HT-29 (cell line): ENCODE measurements at places on chromosomes 13 and 19.

DNA sequence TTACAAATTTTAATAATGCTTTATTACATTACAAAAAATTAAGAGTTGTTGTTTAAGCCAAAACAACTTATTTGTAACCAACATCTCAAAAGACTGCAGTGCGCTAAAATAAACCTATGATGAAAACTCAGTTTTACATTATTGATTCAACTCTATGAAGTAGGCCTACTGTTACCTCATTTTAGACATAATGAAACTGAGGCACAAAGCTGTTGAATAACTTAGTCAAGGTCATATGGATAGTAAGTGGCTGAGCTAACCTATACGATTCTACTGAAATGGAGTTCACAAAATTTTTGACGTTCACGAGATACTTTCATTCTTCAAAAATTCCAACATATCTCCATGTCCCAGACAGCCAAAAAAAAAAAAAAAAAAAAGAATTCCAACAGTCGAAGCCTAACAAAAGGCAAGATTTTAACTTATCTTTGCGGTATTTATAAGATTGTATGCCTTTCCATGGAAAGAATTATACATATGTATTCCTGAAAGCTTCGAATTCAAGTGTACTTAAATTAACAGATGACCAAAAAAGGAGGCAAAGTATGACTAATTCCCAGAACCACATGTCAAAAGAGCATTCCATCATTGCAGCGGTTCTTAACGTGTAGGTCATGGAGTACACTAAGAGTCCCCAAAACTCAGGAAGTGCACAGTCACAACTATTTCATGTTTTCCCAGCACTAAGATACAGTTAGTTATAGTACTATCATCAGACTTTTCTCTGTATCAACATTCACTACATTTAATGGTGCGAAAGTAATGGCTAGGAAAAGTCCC lies 69.4 kb downstream of the PSPC1 start:
- no peak for DNase-seq

DNA sequence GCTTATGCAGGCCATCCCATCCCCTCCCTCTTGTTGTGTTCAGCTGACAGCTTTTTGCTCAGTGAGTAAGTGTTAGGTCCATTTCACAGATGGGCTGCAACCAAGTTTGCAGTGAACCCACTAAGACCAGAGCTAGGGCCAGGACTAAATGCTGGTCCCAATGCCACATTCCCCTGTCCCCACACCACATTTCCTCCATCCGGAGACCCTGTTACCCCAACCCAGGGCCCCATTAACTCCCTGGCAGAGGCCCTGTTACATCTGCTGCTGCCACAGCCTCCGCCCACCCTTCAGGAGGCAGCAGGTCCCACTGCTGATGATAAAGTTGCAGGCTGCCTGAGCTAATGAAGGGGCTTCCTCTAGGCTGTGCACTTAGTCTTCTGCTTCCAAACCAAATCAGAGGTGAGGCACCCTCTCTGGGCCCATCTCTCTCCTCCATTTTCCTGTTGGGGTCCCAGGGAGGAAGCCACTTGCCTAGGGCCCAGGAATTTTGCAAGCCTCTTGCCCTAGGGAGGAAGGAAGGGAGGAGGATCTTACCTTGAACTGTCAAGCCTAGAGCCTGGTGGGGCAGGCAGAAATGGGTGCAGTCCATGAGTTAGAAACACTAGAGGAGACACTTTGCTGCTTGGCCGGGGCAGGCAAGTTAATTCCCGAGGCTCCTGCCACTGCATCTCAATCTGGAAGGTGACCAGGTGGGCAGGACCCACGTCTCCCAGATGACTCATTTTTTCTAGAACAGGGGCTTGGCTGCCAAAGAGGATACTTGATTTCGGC lies 3.4 kb upstream of the USF2 start:
- DNase-seq, result peak; percentile 9

- peak; percentile 67 for DNase-seq
Observed at GRCh38 chr13:40665126-40666044, 1.1 kb downstream of the FOXO1 start.

DNA sequence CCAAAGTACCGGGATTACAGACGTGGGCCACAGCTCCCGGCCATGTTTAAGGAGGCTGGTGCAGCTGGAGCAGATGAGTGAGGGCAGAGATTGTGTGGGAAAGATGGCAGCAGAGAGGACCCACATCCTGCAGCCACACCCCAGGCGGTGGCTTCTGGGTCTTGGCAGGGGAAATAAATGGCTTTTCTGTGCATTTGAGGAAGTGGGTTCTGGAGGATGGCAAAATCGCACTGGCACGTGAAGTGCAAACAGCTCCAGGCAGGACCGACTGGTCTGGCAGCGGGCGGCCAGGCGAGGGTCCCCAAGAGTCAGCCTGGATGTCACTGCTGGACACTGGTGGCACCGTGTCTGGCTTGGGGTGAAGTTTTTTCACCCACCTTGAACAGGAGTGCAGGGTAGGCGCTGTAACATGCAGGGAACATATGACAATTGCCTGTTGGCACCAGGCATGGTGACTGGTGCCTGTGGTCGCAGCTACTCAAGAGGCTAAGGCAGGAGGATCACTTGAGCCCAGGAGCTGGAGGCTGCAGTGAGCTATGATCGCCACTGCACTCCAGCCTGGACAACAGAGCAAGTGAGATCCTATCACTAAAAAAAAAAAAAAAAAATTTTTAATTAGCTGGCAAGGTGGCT lies 8.4 kb downstream of the B3GNT3 start:
- DNase-seq, result no peak

- no peak for DNase-seq
Observed at GRCh38 chr19:7865262-7865911, 8.8 kb downstream of the PRR36 start.

DNA sequence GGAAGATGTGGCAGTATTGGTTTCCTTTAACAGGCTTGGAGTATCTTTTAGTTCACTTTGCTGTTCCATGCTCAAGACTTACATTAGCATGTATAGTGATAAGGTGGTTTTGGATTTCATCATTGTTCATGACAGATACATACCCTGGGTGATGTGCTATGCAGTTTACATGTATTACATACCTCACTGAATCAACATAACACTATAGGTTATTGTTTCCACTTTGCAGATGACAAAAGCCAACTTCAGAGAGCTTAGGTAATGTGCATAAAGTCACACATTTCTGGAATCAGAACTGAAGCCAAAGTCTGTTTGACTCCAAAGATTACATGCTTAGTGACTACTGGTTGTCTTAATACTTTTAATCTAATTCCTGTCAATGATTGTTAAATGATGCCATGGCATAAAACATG lies 7.1 kb downstream of the COMMD6 start:
- no peak for DNase-seq

GRCh38 chr13:98842070-98842469 lies 89.6 kb upstream of the SLC15A1 start:
- no peak for DNase-seq

DNA sequence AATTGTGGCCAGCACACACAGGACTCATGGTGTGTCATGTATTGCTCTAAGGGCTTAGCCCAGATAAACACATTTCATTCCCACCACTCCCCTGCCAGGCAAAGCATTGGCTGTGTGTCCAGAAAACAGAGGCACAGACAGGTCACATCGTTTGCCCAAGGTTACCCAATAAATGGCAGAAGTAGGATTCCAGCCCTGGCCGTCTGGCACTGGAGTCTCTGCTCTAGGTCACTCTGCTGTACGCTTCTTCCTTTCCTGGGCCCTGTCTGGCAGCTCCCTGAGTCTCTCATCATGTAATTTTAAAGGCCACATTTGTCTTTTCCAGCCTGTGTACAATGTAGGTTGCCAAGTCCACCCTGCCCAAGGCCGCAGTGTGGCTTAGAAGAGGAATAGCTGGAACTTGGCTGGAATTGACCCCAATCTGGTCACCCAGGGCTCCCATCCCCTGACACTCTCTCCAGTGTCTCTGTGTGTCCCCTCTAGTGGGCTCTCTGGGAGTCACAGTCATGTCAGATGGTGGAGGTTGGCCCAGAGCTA lies 264.5 kb upstream of the TSHZ3 start:
- no peak for DNase-seq

- DNase-seq, result no peak
Observed at GRCh38 chr19:37946132-37946531, 39.1 kb downstream of the SIPA1L3 start.

DNA sequence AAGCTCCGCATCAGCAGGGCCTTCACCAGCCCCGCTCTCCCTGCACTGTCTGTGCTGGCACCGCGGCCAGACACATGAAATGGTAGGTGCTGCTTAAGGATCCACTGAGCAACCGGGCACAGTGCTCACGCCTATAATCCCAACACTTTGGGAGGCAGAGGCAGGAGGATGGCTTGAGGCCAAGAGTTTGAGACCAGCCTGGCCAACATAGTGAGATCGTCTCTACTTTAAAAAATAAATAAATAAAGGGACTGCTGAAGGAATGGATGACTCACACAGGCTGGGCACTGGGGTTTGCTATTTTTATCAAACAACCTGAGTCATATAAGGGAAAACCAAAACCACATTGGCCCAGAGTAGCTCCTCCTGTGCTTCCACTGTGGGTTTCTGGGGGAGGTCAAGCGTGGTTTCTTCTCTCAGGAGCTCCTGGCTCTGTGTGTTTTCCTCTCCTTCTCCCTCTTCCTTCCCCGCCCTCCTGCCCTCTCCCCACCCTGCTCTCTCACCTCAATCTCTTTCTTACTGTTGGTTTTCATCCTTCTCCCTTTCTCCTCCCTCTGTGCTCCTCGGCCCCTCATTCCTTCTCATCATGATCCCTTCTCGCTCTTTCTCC lies 21.3 kb downstream of the VRK3 start:
- DNase-seq, result peak; percentile 86

DNA sequence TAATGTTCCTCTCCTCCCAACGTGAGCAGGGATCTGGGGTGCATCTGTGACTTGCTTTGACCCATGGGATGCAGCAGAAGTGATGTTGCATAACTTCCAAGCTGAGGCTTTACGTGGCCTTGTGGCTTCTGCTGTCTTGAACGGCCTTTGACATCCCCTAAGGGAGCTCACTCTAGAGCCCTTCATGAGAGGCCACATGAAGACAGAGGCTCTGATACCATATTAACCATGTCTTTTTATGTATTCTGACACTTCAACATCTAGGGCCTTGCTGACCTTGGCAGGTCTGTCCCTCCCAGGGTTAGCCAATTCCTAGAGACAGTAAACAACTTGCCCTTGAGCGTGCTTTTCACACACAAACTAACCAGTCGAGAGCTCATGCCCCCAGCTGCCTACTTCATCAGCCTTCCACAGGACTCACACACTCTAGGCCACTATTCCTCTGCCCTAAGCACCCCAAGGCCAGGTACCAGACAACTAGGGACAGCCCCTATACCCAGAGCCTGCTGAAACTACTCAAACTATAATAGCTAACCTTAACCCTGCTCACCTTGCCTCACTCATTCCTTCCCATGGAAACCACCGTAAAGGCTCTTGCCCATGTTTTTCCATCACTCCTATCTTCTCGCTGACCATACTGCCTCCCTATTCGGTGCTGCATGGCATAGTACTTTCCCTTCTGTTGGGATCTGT lies 45.4 kb downstream of the CCDC70 start:
- no peak for DNase-seq

DNA sequence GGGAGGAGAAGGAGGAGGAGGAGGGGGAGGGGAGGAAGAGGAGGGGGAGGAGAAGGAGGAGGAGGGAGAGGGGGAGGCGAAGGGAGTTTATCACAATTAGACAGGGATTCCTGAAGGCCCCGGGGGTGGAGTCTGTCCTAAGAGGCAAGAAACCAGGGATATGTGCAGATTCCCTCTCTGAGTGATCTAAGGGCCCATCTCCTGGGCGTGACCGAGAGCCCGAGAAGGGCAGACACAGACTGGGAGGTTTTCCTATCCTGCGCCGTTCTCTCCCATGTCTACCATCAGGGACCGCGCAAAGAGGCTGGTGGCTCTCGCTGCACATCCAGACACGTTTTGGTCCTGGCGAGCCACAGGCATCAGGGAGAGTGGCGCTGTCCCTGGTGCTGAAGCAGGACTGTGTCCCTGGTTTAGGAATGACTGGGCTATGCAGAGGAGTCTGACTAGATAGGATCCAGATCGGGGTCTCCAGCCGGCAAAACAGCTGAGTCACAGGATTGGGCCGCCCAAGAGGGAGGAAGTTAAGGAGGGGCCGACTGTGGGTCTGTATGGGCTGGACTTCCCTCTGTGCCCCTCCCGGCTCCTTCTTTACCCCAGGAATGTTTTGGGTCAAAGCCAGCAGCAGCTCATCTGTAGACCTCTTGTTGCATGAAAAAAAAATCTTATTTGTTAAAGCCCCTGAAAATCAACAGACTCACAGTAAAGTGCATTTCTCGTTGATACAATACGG lies 17.9 kb upstream of the ZNF175 start:
- DNase-seq, result peak; percentile 87

DNA sequence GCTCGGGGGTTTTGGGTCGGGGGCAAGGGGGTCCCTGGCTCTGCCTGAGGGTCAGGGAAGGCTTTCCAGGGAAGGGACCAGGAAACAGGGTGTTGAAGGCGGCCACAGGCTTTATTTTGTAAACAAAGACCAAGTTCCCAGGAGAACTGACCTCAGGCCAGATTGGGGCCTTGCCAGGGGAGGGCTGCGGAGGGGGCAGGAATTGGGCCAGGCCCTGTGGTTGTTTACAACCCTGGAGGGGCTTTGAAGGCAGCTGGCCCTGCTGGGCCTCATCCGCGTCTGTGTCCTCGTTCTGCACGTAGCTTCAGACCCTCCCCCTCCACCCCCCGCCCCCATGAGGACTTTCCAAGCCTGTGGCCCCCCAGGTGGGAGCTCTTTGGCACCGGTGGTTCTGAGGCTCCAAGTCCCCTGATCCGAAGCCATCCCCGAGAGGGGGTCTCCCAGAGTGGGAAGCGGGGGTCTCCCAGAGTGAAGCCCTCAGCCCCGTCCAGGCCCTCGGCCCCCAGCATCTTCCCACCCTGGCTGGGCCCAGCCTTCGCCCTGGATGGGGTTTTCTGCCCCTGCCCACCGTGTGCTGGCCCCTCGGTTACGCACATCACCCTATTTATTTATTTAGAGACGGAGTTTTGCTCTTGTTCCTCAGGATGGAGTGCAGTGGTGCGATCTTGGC lies 13.5 kb upstream of the BSG start:
- no peak for DNase-seq

DNA sequence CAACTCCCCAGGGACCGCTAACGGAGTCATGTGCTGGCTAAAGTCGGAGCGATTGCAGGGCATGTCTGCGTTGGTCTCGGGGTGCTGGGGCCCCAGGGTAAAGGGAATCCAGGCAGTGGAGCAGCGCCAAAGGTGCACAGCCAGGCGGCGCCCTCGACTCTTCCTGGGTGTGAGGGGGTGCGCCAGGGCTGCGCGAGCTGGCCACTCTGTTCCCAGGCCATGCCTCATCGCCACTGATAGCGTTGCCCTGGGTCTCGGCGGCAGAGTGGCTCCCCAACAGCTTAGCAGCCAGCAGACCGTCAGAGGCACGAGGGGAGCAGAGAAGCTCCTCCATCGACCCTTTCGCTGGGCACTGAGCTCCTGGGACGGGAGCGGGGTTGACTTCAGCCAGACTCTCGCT lies 152.7 kb downstream of the B3GLCT start:
- no peak for DNase-seq
